Left ventricle myocardium inferior (tissue), 1 donor: ENCODE measurements at places on chromosomes 1 and 21. TPM values are rescaled to one million over a fixed set of nuclear protein-coding genes. Genes with fewer than 3 reads are reported as not detected.
A peak's percentile ranks its signal among the peaks of the same experiment; 100 is the strongest.

The CD1B gene
- total RNA-seq = not detected

DNA sequence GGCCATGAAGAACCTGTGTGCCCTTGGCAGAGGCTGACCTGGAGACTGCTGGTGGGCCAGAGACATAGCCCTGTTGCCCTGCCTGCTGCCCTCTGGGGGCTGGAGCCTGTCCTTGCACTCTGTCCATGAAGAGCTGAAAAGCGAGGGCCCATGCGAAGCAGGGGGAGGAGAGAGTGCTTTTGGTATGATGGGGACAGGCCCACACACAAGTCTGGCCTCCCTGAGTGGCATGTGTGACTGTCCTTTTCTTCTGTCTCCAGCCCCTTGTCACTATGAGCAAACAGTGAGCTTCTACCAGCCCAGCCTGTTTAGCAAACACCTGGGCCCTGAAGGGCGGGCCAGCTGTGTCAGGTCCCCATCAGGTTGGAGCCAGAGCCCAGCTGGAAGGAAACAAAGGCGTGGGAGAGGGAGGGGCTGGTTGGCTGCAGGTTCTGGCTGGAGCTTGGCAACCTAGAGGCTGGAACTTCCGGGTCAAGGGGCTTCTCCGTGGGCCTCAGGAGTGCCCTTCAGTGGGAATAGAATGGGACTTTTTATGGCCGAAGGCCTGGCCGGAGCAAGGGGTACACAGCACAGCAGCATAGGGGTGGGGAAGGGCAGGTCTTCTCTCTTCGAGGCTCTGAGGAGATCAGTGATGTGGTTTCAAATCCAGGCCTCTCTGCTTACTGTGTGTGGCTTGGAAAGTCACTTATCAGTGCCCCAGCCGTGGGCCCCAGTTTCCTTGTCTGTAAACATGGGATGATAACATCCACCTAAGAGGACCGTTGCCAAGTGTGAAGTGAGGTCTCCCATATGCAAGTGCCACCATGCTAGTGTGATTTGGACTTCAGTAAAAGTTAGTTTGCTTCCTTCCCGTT, 14.3 kb downstream of the QSOX1 start:
- H3K4me3 ChIP-seq = no peak overlapping the region
- no peaks in the 10 kb centered on the region for H3K27me3 ChIP-seq

The GPR37L1 gene
- total RNA-seq = 0.05 TPM

GRCh38 chr1:198902655-198903054, 263.8 kb downstream of the PTPRC start:
- no peak overlapping the region for H3K4me3 ChIP-seq
- no peaks in the 10 kb centered on the region for H3K27me3 ChIP-seq
- no peak for DNase-seq
- peaks cover 51% of the 10 kb centered on the region for H3K4me1 ChIP-seq
- H3K27ac ChIP-seq = peak overlapping the region; percentile 0

The IFNLR1 gene
- total RNA-seq = 2.0 TPM

The TTC22 gene
- 0.14 TPM for total RNA-seq

The CRYAA gene
- total RNA-seq = not detected

The U2AF1 gene
- total RNA-seq = 20.6 TPM

DNA sequence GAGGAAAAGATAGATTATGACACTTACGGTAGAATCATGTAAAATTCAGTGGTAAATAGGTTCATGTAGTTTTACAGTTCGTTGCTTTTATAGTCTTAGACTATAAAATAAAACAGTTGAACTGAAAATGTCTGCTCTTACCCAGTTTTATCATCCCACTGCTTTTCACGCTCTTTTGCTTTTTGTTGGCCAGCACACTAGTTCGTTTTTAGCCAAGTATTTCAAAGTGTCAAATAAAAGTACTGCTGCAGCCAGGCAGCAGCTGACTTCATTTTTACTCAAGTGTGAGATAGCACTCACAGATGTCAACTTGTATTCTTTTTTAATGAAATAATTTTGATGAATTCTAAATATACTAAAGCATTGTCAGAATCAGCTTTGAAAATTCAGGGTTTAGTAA, 18.5 kb upstream of the BTG3 start:
- no peak for DNase-seq
- no peak overlapping the region for H3K27ac ChIP-seq
- H3K27me3 ChIP-seq = no peaks in the 10 kb centered on the region

The COL8A2 gene
- total RNA-seq = 1.2 TPM

- H3K4me3 ChIP-seq = peak within 1 kb of the TSS; percentile 98
- DNase-seq = peak; percentile 48
- H3K27ac ChIP-seq = peak within 1 kb of the TSS; percentile 98
- H3K36me3 ChIP-seq = no peaks in the 10 kb centered on the region
- no peaks in the 10 kb centered on the region for H3K27me3 ChIP-seq
- peaks cover 25% of the 10 kb centered on the region for H3K4me1 ChIP-seq
Observed at GRCh38 chr1:61741711-61742619, at the start of gene PATJ. TSS of gene PATJ (plus strand) at chr1:61742480. CDS start at chr1:61762893, 20,413 bp downstream.

DNA sequence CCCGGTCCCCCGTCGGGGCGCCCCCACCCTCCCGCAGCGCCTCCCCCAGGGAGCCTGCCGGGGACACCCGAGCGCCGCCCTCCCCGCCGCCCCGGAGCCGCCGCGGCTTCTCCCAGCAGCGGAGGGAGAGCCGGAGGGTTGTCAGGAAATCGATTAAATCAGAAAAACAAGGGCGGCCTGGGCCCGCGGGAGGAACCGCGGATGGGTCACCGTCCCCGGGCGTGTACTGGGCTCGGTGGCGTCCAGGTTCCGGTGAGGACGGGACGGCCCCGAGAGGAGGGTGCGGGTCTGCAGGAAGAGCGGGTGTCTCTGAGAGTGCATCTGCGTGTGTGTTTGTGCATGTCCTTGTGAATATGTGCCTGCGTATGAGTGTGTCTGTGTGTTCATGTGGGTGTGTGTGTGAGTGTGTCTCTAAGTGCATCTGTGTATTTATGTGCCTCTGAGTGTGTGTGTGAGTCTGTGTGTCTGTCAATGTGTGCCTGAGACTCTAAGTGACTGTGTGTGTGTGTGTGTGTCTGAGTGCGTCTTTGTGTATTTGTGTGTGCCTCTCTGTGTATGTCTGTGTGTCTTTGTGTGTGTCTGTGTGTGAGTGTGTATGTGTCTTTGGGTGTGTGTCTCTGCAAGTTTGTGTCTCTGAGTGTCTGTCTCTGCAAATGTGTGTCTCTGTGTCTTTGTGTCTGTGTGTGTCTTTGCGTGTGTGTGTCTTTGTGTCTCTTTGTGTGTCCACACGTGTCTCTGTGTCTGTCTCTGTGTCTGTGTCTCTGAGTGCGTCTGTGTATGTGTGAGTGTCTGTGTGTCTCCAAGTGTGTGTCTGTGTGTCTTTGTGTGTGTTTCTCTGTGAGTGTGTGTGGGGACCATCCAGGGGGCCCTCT, 1.1 kb downstream of the SPSB1 start:
- peak; percentile 37 for DNase-seq
- H3K4me1 ChIP-seq = peaks cover 64% of the 10 kb centered on the region
- H3K27ac ChIP-seq = peak overlapping the region; percentile 91
- peak overlapping the region; percentile 96 for H3K4me3 ChIP-seq
- H3K27me3 ChIP-seq = no peaks in the 10 kb centered on the region
- no peaks in the 10 kb centered on the region for H3K36me3 ChIP-seq

DNA sequence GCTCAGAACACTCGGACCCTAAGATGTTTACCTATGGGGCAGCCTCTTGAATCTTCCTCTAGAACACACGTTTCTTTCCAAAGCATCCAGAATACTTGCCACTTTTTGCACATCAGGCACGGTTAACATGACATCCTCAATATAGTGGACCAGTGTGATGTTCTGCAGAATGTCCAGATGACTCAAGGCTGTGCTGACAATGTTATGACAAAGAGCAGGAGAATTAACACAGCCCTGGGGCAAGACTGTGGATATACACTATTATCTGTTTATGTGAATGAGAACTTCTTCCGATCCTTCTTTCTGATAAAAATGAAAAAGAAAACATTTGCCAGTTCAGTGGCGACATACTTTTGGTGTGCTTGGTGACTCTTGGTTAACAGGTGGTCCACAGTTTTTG, 154.3 kb downstream of the PDE4B start:
- no peaks in the 10 kb centered on the region for H3K36me3 ChIP-seq
- no peaks in the 10 kb centered on the region for H3K4me1 ChIP-seq
- H3K27me3 ChIP-seq = no peaks in the 10 kb centered on the region
- no peak overlapping the region for H3K4me3 ChIP-seq
- DNase-seq = no peak

- H3K36me3 ChIP-seq = no peaks in the 10 kb centered on the region
- peak overlapping the region; percentile 91 for H3K27ac ChIP-seq
- no peaks in the 10 kb centered on the region for H3K27me3 ChIP-seq
- peaks cover 57% of the 10 kb centered on the region for H3K4me1 ChIP-seq
Observed at GRCh38 chr1:234582681-234583301, 27.2 kb downstream of the IRF2BP2 start.

The GLIS1 gene
- 0.16 TPM for total RNA-seq

- no peak for DNase-seq
- no peaks in the 10 kb centered on the region for H3K4me1 ChIP-seq
- peaks cover 47% of the 10 kb centered on the region for H3K27me3 ChIP-seq
Observed at GRCh38 chr1:209425959-209426358, 157.6 kb upstream of the CAMK1G start.

The BSND gene
- total RNA-seq = not detected
